ENCODE measurements at places on chromosomes 2 and 18.

- DNase-seq, result no peak
Measured at GRCh38 chr18:77103187-77103850, 29.3 kb downstream of the MBP start.

DNA sequence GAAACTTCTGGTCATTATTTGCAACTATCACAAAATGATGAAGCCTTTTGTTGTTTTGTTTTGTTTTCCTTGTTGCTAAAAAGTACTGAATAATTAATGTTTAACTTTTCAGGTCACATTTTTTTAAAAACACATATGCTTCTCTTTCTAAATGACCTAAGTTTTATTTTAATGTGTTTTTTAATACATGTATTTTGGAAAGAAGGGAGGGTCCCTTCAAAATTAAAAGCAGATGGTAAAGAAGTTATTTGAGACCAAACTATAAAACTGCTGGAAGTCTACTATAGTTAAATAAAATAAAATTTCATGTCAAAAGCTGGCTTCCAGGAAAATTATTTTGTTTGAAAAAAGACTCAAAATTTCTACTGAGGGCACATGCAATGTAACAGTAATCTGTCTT is 39.5 kb upstream of the ASNSD1 start:
- DNase-seq, result no peak

DNA sequence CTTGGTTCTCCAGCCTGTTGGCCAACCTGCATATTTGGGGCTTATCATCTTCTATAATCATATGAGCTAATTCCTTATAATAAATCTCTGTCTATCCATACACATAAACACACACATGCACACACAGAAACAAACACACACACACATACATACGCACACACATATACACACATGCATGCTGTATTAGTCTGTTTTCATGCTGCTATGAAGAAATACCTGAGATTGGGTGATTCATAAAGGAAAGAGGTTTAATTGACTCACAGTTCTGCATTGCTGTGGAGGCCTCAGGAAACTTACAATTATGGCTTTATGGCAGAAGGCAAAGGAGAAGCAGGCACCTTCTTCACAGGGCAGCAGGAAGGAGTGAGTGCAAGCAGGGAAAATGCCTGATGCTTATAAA is 707.4 kb upstream of the CDH2 start:
- no peak for DNase-seq

GRCh38 chr2:70580352-70580751 is 26.7 kb upstream of the TGFA start:
- DNase-seq, result no peak

GRCh38 chr2:27870724-27871123 is 19.5 kb downstream of the RBKS start:
- no peak for DNase-seq

DNA sequence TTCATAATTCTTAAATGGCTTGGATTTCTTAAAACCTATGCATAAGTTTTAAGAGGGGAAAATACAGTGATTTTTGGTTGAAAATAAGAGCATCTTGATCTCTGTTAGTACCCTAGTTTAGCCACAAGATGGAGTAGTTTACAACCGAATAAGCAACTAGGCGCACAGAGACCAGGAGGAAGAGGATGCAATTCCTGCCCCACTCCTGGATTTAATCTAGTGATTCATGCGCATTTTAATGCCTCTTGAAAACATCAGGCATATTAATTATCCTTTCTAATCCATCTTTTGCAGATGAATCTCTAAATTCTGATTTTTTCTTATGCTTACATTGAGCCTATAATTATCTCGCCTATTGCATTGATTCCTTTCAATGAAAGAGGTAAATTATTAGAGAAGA is 76.7 kb downstream of the MRPS9 start:
- DNase-seq, result no peak

- no peak for DNase-seq
Measured at GRCh38 chr2:188623995-188624643, 332.4 kb downstream of the GULP1 start.

GRCh38 chr2:195898505-195899191 is 170.0 kb downstream of the DNAH7 start:
- peak; percentile 2 for DNase-seq

GRCh38 chr2:63651356-63651755 is 62.6 kb downstream of the MDH1 start:
- DNase-seq, result no peak
